ENCODE measurements at places on chromosomes 16 and 17.
A peak's percentile ranks its signal among the peaks of the same experiment; 100 is the strongest.

DNA sequence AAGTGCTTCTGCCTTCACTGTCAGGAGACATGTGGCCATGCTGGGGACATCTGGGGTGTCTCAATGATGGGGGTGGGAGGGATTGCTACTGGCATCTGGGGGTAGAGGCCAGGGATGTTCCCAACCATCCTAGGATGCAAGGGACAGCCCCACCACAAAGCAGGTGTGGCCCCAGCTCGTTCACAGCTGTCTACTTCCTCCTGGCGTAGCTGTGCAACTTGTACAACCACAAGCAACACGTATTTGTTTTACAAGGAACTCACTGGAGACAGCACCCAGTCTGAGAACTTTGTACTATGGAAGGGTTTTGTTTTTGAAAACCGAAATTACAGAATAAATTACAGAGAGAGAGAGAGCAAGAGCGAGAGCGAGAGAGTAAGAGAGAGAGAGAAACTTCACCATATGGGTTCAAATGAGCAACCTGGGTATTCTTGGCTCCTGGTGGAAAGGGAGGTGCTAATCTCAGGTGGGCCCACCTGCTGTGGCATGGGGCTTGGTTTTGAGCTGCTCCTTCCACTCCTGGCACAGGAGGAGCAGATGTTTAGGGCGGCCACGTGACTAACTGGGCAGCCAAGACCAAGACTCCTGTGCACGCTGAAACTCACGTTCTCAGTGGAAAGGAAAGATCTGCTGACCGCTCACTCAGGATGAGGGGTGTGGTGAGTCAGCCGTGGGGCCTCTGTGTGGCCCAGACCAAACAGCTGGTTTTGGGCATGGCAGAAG lies 17.5 kb upstream of the TNFRSF13B start:
- DNase-seq = peak; percentile 45

GRCh38 chr16:2025251-2025650 lies 1.5 kb upstream of the NHERF2 start:
- DNase-seq = no peak

GRCh38 chr16:55255733-55256282 lies 68.2 kb upstream of the IRX6 start:
- DNase-seq = no peak

GRCh38 chr16:31460582-31461002 lies 1.3 kb downstream of the ARMC5 start:
- peak; percentile 70 for DNase-seq

- no peak for DNase-seq
Observed at GRCh38 chr16:10617662-10618420, 37.4 kb upstream of the EMP2 start.

GRCh38 chr16:30459456-30459855 lies 13.1 kb upstream of the ITGAL start:
- no peak for DNase-seq

- no peak for DNase-seq
Observed at GRCh38 chr17:41864498-41864835, 756 bp downstream of the KLHL11 start.

DNA sequence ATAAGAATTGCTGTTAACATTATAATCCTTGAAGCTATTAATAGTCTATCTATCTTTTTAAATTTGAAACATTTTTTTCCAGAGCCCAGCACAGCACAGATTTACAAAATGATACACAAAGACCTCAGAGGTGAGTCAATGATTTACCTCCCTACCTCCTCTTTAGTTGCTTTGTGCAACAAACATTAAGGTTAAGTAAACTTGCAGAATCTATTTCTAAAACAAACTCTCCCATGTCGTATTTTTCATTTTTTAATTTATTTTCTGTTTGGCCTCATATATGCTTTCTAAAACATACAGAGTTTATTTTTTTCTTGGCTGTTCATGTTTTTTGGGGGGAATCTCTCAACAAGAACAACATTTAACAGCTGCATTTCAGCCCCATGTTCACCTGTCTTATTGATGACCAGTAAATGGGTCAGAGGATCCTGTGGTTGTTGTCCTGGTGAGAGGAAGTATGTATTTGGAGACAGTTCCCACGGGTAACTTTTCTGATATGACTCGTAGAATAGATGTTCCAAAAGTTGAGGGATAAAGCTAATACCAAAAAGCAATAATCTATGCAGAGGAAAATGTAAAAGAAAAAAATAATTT lies 42.6 kb downstream of the ABCA9 start:
- DNase-seq = no peak

GRCh38 chr17:29596811-29597210 lies 3.9 kb downstream of the ANKRD13B start:
- no peak for DNase-seq

GRCh38 chr17:60358606-60359225 lies 33.2 kb downstream of the USP32 start:
- no peak for DNase-seq

DNA sequence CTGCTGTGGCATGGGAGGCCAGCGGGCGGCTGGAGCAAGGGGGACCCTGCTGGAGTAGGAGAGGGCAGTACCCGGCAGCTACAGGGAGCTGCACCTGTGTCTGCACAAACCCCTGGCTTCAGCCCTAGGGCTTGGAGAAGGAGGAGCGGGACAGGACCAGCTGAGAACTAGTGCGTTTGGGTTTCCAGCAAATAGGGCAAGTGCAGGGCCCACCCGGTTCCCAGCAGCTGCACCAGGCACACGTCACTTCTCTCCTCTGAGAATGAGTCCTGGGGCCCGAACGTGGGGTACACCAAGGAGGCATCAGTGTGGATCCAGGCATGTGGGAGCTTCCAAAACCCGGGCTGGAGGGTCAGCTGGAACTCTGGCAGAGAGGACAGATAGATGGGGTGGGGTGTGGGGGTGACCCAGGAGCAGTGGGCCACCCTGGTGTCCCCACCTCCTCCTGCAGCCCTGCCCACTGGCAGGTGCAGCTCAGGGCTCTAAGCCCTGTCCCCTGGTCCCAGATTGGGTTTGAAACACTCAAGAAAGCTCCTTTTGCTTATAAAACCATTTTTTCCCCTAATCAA lies 5.6 kb downstream of the C16orf89 start:
- DNase-seq = no peak

GRCh38 chr16:12256921-12257320 lies 280.4 kb downstream of the SNX29 start:
- DNase-seq = no peak

DNA sequence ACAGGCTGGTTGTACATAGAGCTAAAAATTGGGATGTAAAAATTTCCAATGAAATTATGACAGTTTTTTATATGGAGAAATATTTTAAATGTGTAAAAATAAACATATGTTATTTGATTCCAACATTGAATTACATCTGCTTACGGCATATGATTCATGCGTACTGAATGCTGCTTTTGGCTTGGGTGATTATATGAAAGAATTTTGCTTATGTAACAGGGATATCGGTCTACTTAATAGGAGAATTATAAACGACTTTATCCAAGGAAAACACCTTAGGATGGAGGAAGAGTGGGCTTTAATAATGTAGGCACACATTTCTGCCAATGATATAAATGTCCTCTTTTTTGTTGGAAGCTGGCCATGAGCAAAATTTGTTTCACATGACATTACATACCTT lies 197.3 kb upstream of the GOT2 start:
- no peak for DNase-seq

DNA sequence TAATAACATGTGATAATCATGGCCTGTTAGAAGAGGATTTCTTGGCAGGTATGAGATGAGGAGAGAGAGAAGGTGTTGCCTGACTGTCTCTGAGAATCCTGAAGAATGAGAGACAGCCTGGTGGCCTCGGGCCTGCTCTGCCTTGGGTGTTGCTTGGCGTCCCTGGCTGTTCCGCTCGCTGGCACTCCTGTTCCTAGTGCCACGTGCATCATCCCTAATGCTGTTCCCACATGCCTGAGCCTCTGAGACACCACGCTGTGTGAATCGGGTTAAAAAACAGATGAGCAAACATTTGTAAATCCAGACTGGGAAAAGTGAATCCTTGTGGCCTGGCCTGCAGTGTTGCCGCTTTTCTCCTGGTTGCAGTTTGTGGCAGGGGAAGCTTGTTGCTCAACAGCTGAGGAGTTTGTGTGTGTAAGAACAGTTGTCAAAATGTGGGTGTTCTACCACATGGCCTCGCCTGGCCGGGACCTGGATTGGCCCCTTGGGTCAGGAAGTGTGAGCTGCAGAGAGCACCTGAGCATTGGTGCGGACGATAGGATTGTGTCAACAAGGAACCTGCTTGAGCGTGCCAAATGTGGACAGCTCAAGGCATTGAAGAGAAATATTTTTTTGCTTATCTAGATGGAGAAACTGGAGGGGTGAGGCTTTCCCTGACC lies 22.0 kb downstream of the UBN1 start:
- DNase-seq = no peak

DNA sequence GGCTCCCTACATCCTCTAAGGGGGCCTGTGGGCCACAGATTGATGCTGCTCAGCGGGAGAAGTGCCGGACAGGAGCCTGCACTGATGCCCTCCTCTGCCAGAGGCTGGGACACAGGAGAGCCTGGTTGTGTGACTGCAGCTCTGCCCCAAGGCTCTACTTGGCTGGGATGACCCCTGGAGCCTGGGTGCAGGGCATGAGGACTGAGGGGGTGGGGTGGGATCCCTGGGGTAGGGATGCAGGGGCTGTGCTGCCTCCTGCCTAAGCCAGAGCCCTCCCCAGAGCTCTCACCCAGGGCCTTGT lies 577 bp downstream of the EVPLL start:
- no peak for DNase-seq

GRCh38 chr16:50133214-50133613 lies 19.9 kb upstream of the TENT4B start:
- DNase-seq = no peak

GRCh38 chr16:29806099-29806579 lies at the start of gene MAZ:
Gene MAZ, plus strand, starts transcription at chr16:29806529. Its CDS starts 173 bp downstream, at chr16:29806702.
- no peak for DNase-seq

DNA sequence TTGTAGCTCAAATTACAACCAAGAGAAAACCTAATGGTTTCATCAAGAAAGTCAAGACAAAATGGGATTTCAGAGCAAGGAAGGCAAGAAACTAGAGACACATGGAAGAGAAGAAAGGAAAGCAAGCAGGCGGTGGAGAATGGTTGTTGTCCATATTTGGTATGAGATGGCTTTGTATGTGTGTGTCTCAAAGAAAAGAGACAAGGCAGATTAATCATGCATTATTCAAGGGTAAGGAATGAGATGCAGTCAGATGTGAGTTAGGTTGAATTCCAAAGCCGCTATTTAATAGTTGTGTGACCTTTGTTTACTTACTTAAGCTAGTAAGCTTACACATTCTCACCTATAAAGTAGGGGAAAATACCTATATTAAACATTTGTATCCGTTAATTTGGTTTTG lies 1029.6 kb downstream of the CDH11 start:
- no peak for DNase-seq

DNA sequence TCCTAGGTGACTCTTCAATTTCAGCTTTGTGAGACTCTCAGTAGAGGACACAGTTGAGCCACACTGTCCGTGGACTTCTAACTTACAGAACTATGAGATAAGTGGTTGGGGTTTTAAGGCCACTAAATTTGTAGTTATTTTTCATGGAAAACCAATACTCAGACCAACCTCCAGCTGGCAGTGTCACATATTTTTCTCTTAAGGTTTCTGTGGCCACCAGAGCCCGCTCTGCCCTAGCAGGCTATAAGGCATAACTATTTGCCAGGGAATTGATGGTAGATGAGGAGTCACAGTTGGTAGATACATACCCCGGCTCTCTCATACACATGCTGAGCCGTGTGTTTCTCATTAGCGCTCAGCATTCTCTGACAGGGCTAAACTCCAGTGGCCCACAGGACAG lies 336.8 kb upstream of the MON1B start:
- no peak for DNase-seq

DNA sequence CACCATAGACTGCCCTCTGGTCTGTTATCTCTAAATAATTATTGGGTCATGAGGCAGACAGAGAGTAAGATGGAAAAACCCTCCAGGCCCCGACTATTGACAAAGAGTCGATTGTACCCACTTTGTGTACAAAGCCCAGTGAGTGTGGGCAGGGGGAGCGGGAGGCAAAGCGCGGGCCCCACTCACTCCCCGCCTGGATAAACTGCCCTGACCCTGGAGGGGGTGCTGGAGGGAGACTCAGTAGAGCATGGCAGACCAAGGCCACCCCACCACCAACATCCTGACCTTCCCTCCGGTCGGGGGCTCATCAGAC lies 11.2 kb upstream of the CPSF4L start:
- DNase-seq = no peak

All from Jurkat, Clone E6-1 (cell line).